ENCODE measurements at places on chromosomes 11 and 22. TPM values are rescaled to one million over a fixed set of nuclear protein-coding genes. Genes with fewer than 3 reads are reported as not detected.
A peak's percentile ranks its signal among the peaks of the same experiment; 100 is the strongest.

GRCh38 chr11:36330411-36330810 lies 34.3 kb downstream of the PRR5L start:
- DNase-seq: no peak

- DNase-seq: no peak
Observed at GRCh38 chr22:37431801-37432707, 4.8 kb upstream of the ELFN2 start.

GRCh38 chr11:60908803-60909202 lies 2.4 kb upstream of the PRPF19 start:
- no peak for DNase-seq

The KRTAP5-11 gene
- not detected for total RNA-seq

GRCh38 chr11:125301346-125301745 lies 136.8 kb downstream of the PKNOX2 start:
- no peak for DNase-seq

- DNase-seq: peak; percentile 54
Observed at GRCh38 chr22:47372111-47372581, 609.7 kb downstream of the TBC1D22A start.

DNA sequence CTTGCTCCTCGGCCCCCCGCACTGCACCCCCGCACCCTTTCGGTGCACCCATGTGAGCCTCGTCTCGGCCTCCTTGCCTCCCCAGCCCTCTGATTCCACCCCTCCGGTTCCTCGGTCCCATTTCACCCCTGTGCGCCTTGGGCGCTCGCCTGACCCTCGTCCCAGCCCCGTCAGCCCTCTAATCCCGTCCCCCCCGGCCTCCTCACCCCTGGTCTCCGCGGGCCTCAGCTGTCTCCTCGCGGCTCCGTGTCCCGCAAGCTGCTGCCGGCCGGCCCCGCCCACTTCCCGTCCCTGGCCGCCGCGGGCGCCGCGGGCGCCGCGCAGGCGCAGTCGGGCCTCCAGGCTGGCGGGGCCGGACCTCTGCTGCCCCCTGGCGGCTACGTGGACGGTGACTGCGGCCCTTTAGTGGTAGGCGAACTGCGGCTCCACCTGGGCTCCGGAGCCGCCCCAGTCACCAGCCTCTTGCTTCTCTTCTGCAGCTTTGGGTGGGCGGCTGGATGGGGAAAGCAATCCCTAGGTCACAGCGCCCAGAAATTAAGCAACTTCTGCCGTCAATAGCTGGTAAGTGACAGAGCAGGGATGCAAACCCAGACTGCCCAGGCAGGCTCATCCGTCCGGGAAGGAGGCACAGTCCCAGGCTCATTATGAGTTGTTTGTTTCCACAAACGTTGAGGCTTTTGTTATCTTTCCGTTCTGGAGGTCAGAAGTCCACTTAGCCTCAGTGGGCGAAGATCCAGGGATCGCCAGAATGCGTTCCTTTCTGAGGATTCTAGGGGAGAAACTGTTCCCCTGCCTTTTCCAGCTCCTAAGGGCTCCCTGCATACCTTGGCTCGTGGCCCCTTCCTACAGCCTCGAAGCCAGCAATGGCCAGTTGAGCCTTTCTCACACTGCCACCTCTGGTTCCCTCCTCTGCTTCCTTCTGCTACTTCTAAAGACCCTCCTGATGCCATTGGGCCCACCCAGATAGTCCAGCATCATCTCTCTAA lies at the start of gene PPM1F:
Gene PPM1F (minus strand): TSS at position 263 of the 986 bp plus-strand sequence. CDS start 6,800 bp downstream, outside the sequence.
- DNase-seq: peak; percentile 96

- no peak for DNase-seq
Observed at GRCh38 chr11:2752923-2753322, 53.1 kb upstream of the KCNQ1OT1 start.

The PTPRCAP gene
- total RNA-seq: 1.1 TPM

The OR2AT4 gene
- total RNA-seq: not detected

The TPCN2 gene
- total RNA-seq: 20.7 TPM

DNA sequence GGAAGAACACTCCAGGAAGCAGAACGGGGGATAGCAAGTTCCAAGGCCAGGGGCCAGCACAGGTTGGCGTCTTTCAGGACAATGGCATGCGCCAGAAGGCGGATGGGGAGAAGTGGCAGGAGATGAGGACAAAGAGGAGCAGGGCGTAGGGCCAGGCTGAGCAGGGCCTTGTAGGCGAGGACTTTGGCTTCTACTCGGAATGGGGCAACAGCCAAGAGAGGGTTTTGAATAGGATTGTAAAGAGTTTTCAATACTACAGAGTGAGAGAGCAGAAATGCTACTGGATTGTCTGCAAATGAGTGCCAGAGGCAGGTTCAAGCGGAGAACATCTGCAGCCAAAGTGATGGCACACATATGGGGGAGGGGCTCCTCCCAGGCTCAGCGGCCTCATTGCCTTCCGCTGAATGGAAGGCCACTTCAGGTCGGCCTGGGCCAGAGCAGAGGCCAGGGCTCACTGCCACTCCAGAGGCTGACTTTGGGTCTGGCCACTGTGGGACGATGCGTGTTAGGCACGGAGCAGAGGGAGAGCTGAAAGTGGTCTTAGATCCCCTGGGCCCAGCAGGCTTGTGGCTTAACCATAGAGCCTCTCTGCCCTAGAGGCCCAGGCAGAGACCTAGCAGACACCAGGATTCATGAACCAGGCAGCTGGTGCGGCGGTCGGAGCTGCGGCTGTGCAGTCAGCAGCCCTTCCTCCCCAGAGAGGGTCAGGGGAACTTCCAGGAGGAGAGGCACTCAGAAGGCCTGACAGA lies 118.2 kb downstream of the DSCAML1 start:
- DNase-seq: no peak

The OR4D6 gene
- total RNA-seq: not detected

DNA sequence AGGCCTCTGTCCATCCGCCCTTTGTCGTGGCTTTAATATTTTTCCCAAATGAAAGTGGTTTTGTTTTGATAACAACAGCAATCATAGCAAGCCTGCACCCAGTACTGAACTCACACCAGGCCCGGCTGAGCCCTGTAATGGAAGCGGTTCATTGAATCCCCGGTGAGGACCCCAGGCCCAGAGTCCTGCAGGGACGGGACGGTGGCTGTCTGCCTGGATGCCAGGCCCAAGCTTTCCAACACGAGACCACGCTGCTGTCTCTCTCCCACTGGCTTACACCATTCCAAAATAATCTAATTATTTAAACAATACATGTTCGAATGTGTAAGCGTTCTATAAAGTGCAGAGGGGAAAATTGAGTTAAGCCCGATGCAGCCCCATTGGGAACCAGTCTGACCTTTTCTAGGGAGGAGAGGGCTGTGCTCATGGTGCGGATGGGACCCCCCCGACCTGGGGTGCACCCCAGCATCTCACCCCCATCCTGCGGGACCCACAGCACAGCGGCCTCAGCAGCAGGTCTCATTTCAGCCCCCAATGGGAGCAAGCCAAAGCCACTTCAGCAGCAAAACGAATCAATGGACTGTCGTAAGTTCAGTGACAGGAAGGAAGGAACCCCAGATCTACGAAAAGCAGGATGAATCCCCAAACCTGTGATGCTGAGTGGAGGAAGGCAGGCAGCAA lies 1046.9 kb downstream of the BRD1 start:
- DNase-seq: no peak

The KLHL35 gene
- 0.67 TPM for total RNA-seq

DNA sequence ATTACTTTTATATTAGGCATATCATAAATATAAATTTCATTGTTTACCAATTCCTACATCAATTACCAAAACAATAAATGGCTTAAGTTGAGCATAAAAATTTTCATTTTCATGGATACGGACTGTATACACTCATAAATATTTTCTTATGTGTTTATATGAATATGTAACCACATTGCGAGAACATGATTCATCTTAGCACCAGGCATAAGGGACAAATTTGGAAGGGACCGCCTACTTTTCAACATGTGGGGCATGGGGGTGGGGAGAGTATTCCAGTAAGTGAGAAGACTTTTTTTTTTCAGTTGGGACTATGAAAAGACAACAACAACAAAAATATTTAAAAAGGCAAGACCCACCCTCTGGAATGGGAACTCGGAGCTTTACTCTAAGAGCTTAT lies 296.1 kb downstream of the RAB38 start:
- no peak for DNase-seq

- DNase-seq: no peak
Observed at GRCh38 chr22:23786261-23786710, 480 bp upstream of the SMARCB1 start.

- no peak for DNase-seq
Observed at GRCh38 chr11:1548221-1549070, 23.6 kb downstream of the DUSP8 start.

The OR56A1 gene
- total RNA-seq: not detected

DNA sequence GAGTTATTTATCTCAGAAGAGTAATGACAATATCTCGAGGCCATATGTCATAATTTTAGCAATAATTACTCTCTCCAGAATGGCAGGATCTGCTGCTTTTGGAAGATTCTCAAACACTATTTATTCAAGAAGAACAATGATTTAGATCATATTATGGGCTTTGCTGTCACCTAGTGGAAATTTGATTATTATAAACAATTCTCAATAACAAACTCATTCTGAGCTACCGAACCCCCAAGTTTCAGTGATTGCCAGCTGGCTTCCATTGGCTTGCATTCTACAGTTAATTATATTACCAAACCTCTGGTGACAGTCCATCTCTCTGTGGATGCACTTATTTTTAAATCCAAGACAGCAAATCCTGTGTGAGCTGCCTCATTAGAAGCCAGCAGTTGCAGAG lies 27.9 kb upstream of the SLC36A4 start:
- no peak for DNase-seq

- no peak for DNase-seq
Observed at GRCh38 chr11:62689421-62690183, at the start of gene LRRN4CL. TSS of gene LRRN4CL (minus strand) at chr11:62689530. CDS start at chr11:62688508, 1,022 bp downstream.

The TMA7B gene
- not detected for total RNA-seq

GRCh38 chr11:422249-422656 lies 7.5 kb upstream of the SIGIRR start:
- no peak for DNase-seq

DNA sequence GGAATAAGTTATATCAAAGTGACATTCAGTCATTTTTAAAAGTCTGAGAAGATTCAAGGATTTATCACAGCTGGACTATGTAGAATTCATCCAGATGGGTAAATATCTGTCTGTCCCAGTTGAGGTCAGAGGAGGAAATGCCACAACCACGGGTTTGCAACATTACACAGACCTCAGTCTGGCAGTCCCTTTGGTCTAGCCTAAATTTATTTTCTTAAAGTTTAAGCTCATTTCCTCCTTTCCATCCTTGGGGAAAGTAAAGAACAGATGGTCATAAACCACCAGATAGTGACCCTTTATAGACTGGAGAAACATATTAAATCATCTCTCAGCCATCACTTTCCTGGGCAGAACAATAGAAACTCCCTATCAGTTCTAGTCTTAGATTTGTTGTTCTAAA lies 238.4 kb upstream of the DDI1 start:
- no peak for DNase-seq

The ZNRF3 gene
- total RNA-seq: 23.1 TPM

DNA sequence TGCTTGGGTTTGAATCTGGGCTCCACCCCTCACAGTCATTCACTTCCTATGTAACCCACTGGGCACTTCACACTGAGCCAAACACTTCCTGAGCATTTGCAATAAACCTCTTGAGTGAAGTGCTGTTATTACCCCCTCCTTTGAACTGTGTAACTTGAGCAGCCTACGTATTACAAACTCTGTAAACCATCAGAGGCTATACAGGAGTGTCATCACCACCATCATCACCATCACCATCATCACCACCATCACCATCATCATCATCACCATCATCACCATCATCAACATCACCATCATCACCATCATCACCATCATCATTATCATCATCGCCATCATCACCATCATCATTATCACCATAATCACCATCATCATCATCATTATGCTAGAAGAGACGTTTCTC lies 18.4 kb downstream of the RTL6 start:
- no peak for DNase-seq

The MMP27 gene
- not detected for total RNA-seq

The RANGAP1 gene
- total RNA-seq: 98.9 TPM

- DNase-seq: no peak
Observed at GRCh38 chr11:105670811-105671210, 60.9 kb downstream of the GRIA4 start.

DNA sequence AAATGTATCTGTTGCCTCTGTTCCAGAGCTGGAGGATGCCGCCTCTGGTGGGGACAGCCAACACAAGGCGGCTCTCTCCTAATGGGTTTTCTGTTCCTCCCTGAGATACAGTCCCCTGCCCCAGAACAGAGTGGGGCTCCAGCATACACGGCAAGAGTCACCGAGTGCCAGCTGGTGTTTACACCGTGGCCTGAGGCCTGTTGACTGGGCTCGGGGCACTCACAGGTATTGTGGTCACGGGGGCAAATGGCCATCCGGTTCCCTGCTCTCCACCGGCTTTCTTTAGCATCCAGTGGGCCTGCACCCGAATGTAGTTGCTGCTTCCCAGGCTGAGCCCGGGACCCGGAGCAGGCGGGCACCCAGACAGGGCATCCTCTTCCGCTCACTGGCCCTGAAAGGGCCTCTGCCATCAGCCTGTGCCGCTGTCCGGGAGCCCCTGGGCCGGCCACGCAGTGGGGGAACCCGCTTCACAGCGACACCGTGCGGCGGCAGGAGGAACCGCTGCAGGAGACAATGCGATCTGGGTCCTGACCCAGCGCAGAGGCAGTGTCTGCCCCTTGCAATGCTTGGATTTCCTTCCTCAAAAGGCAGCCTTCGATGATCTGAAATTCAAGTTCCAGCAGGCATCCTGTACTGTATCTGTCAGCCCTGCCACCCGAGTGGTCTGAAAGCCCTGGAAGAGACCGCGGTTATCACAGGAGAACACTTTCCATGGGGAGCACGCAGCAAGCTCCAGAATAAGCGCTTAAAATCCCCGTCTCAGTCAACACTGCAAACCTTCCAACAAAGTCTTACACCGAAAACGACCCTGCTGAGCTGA lies 859 bp upstream of the KRTAP5-5 start:
- no peak for DNase-seq

GRCh38 chr11:116955548-116955947 lies 118.1 kb upstream of the APOA1 start:
- DNase-seq: no peak

The OR52I1 gene
- total RNA-seq: not detected

The MFRP gene
- not detected for total RNA-seq

DNA sequence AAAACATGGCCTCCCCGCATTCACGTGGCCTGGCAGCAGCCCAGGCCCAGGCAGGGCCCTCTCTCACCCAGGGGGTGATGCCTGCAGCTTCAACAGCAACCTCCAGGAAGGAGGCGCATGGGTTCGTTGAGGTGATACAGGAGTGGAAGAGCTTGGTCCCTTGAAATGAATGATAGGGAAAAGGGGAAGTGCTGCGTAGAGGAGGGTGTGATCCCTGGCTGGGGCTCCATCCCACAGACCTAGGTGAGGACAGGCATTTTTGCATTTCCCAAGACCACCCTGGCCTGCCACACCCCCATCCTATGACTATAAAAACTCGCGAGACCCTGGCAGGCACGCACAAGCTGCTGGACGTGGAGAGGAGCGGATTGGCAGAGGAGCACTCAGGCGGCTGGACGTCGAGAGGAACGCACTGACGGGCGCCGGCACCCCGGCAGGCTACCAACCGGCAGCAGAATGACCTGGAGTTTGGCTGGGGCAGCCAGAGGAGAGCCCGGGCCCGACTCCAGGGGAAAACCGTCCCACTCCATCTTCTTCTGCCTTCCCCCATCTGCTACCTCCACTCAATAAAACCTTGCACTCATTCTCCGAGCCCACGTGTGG lies 32.6 kb downstream of the RTN4R start:
- no peak for DNase-seq

The MS4A1 gene
- not detected for total RNA-seq

The ISX gene
- total RNA-seq: 9.4 TPM

The BCR gene
- total RNA-seq: 61.2 TPM

GRCh38 chr11:3087373-3087772 lies 30.1 kb upstream of the CARS1 start:
- DNase-seq: no peak

Measured in type B pancreatic cell (in vitro differentiated cells).